Cardiac muscle cell (in vitro differentiated cells and primary cell): ENCODE measurements at places on chromosomes 12 and 14. TPM values are rescaled to one million over a fixed set of nuclear protein-coding genes. Genes with fewer than 3 reads are reported as not detected.
A peak's percentile ranks its signal among the peaks of the same experiment; 100 is the strongest.

- H3K4me1 ChIP-seq: no peaks in the 10 kb centered on the region
- no peak overlapping the region for H3K27ac ChIP-seq
- H3K36me3 ChIP-seq: no peaks in the 10 kb centered on the region
- peak; percentile 19 for DNase-seq
- H3K4me3 ChIP-seq: no peak overlapping the region
These were observed 288.2 kb upstream of the TMPO start for GRCh38 chr12:98227162-98227561.

The TSPAN31 gene
- 66.3 and 73.4 TPM in 2 replicates for polyA plus RNA-seq

The TCL1B gene
- not detected in 2 replicates for polyA plus RNA-seq

- no peaks in the 10 kb centered on the region for H3K4me1 ChIP-seq
- no peaks in the 10 kb centered on the region for H3K27me3 ChIP-seq
- no peak overlapping the region for H3K27ac ChIP-seq
- no peak overlapping the region for H3K4me3 ChIP-seq
- DNase-seq: no peak
These were observed 186.2 kb downstream of the PELI2 start for GRCh38 chr14:56304456-56304855.

DNA sequence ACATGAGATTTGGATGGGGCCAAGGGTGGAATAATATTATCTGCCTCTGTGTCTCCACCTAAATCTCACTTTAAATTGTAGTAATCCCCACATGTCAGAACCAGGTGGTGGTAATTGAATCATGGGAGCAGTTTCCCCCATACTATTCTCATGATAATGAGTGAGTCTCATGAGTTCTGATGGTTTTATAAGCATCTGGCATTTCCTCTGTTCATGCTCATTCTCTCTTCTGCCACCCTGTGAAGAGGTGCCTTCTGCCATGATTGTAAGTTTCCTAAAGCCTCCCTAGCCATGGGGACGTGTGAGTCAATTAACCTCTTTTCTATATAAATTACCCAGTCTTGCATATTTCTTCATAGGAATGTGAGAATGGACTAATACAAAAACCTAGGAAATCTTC lies 29.9 kb downstream of the TSPAN19 start:
- H3K27me3 ChIP-seq: no peaks in the 10 kb centered on the region
- H3K27ac ChIP-seq: no peak overlapping the region
- H3K4me3 ChIP-seq: no peak overlapping the region
- no peaks in the 10 kb centered on the region for H3K36me3 ChIP-seq
- no peak for DNase-seq
